Transverse colon (tissue), 4 donors: ENCODE measurements at places on chromosomes 5 and 9. TPM values are rescaled to one million over a fixed set of nuclear protein-coding genes. Genes with fewer than 3 reads are reported as not detected.

- H3K36me3 ChIP-seq = no peaks in the 10 kb centered on the region
- DNase-seq = no peak
- peaks cover 31% of the 10 kb centered on the region for H3K4me1 ChIP-seq
Measured at GRCh38 chr5:172685091-172685490, 44.0 kb downstream of the NEURL1B start.

DNA sequence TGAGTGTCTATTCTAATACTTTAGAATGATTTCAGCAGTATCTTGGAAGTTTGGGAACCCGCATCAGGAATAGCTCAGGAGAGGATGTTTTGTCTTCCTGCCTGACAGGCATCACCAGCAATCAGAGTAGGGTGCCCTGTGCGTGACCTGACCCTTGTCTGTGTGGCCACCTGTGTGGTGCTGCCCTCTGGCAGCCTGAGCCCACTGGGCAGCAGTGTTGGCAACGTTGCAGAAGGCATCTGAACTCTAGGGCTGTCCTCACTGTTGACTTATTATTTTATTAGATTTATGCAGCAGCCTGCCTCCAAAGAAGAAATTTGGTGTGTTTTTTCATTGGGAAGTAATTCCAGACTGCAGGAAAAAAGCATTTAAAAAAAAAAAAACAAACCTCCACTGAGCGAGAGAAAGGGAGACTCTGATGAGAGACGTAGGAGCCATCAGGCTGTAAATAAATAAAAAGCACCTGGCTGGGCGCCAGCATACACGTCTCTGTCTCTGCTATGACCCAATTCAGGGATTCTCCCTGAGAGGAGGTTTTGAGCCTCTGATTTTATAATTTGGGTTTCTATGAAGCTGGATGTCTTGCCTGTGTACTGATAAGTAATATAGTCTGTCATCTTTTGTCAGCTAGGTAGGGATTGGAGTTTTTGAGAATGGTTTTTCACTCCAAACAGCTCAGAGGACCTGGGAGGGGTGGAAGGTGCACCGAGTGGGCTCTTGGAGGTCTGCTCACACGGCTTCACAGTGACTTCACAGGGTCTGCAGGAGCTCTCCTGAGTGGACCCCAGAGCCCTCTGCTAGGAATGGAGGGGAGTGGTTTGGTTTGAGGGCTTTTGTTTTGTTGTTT is 49.0 kb downstream of the FAM78A start:
- H3K36me3 ChIP-seq = peaks cover 16% of the 10 kb centered on the region
- H3K27ac ChIP-seq = no peak overlapping the region
- no peak overlapping the region for H3K4me3 ChIP-seq
- DNase-seq = peak; percentile 20

- H3K27ac ChIP-seq = peak overlapping the region; percentile 97
- peak overlapping the region; percentile 83 for H3K4me3 ChIP-seq
- no peaks in the 10 kb centered on the region for H3K36me3 ChIP-seq
- H3K4me1 ChIP-seq = peaks cover 12% of the 10 kb centered on the region
Measured at GRCh38 chr9:12777121-12778022, 2.6 kb downstream of the LURAP1L start.

DNA sequence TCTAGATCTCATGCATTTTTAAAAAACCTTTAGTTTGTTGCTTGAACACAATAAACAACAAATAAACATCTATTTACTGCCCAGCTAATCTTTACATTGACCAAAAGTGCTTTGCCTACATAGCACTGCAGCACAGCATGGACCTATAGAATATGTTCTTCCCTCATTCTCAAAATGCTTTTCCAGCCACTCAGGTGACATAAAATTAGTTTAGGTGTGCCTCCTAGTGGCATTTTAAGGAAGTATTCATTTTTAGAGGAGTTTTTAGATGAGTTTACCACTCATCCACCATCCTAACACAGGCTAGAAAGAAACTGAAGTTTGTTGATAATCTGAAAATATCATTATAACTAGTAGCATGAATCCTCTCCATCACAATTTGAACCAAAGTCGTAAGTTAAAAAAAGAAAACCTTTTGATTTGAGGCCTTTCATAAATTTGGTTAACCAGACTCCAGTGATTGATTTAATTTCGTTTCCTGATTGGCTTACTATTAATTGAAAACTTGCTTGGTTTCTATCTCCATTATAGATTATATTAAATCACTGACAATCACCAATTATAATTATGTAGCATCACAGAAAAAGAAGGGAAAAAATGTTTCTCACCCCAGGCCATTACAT is 12.6 kb downstream of the PLGRKT start:
- no peaks in the 10 kb centered on the region for H3K27me3 ChIP-seq
- H3K36me3 ChIP-seq = no peaks in the 10 kb centered on the region
- no peaks in the 10 kb centered on the region for H3K4me1 ChIP-seq
- DNase-seq = no peak
- H3K4me3 ChIP-seq = no peak overlapping the region

The COL23A1 gene
- total RNA-seq = 1.4 TPM

DNA sequence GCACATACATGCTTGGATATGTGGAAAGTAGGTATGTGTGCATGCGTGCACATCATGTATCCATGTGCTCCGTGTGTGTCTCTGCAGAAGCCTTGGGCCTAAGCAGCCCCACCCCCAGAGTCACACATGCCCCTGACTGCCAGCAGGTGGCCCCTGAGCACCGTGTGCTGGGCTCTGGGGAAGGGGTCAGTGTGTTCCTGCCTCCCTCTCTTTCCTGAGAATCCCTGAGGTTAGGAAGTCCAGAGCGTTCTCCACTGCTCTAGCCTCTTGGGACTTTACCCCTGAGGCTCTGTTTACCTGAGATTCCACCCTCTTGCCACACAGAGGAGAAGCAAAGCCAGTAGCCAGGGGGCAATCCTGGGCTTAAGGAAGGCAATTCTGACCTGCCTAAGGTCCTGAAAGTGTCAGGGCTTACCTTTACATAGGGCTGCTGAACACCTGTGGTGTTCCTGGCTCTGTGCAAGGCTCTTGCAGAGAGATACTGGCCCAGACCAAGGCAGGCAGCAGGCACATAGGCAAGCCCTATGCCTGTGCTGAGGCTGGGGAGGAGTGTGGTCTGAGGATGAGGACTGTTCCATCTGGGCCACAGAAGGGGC is 207.3 kb downstream of the TMEM38B start:
- no peak for DNase-seq
- no peaks in the 10 kb centered on the region for H3K36me3 ChIP-seq
- no peaks in the 10 kb centered on the region for H3K4me1 ChIP-seq

DNA sequence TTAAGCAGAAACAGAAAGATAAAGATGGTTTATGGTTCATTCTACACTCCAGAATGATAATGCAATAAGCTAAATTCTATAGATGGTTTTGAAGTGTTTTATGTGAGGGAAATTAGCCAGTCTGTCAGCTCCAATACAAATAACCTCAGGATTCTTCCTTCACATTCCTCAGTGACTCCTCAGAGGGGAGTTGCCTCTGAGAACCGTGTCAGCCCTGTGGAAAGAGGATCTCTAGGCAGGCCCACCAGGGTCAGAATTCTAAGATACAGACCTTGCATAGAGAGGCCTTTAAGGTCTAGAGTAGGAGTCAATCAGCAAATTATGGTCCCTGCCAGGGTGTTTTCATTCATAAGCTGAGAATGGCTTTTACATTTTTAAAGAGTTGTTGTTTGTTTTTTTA is 26.6 kb downstream of the RUSC2 start:
- H3K27me3 ChIP-seq = no peaks in the 10 kb centered on the region
- no peak overlapping the region for H3K4me3 ChIP-seq
- no peaks in the 10 kb centered on the region for H3K36me3 ChIP-seq
- peaks cover 62% of the 10 kb centered on the region for H3K4me1 ChIP-seq
- no peak for DNase-seq

GRCh38 chr5:82922086-82922734 is 155.0 kb downstream of the TMEM167A start:
- H3K4me3 ChIP-seq = no peak overlapping the region
- H3K27ac ChIP-seq = no peak overlapping the region
- H3K27me3 ChIP-seq = no peaks in the 10 kb centered on the region
